ENCODE measurements at places on chromosomes 1 and 21. TPM values are rescaled to one million over a fixed set of nuclear protein-coding genes. Genes with fewer than 3 reads are reported as not detected.

ABCA4 gene
- 0.04 TPM for polyA plus RNA-seq

LRRC3 gene
- 0.63 TPM for polyA plus RNA-seq

ARHGAP30 gene
- polyA plus RNA-seq, result 7.9 TPM

ATP1A2 gene
- 3.4 TPM for polyA plus RNA-seq

PTPN22 gene
- 1.5 TPM for polyA plus RNA-seq
